ENCODE measurements at places on chromosomes 11 and 22. TPM values are rescaled to one million over a fixed set of nuclear protein-coding genes. Genes with fewer than 3 reads are reported as not detected.

THAP12 gene
- total RNA-seq = 25.3 TPM

SHANK2 gene
- 4.7 TPM for total RNA-seq

DEUP1 gene
- total RNA-seq = not detected

LRRN4CL gene
- total RNA-seq = not detected

TRPM5 gene
- total RNA-seq = not detected

OSBP2 gene
- 15.4 TPM for total RNA-seq

YIF1A gene
- 142 TPM for total RNA-seq

DNAJB7 gene
- total RNA-seq = not detected

LDHAL6A gene
- not detected for total RNA-seq

CHEK1 gene
- 12.6 TPM for total RNA-seq

MS4A12 gene
- total RNA-seq = not detected

TRIM48 gene
- total RNA-seq = not detected

RRP8 gene
- 19.6 TPM for total RNA-seq

RCOR2 gene
- total RNA-seq = 1.1 TPM

SF3B2 gene
- total RNA-seq = 162 TPM

SF1 gene
- total RNA-seq = 277 TPM

CHRM1 gene
- not detected for total RNA-seq

PLEKHB1 gene
- total RNA-seq = 0.58 TPM

CDK2AP2 gene
- total RNA-seq = 77.3 TPM

Measured in glomerular endothelial cell (primary cell).